ENCODE measurements at places on chromosomes 5 and 9. TPM values are rescaled to one million over a fixed set of nuclear protein-coding genes. Genes with fewer than 3 reads are reported as not detected.

DNA sequence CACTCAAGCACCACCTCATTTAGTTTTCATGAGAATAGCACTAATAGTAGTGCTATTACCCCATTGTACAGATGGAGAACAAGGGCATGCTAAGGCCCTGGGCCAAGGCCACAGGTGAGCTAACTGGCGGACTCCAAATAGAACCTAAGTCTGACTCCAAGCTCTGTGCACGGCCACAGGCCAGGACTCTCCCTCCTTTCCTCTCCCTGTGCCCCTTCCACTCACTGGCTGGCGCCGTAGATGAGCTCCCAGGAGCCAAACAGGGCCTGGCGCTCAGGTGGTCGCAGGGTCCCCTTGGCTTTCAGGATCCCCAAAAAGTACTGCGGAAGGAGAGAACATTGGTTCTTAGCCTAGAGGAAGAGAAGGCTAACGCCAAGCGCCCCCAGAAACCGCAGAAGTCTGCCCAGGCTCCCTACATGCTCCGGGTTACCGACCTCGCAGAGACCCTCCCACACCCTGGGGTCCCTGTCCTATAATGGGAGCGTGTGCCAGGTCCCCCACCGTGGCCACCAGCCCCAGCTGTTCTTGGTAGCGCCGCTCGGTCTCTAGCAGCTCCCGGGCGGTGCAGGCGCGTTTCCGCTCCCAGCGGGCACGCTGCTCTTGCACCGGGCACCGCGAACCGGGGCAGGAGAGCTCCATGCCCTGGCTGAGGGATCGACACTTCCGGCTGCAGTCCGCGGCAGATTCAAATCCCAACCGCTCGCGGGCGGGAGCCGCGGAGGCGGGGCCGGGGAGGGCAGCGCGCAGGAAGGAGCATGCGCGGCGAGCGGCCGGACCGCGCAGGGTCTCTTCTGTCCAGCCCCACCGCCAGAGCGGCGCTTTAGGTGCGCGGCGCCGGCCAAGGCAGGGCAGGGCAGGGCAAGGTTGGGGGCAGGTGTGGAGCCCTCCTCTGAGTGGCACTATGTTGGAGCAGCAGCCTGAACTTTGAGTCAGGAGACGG lies at the start of gene ARHGEF39:
Gene ARHGEF39, minus strand, starts transcription at position 665 of the 940 bp plus-strand sequence. Its CDS starts 26 bp downstream, at position 639.
- DNase-seq = peak; percentile 85

PCDHA12 gene
- total RNA-seq = 22.8 TPM

DNA sequence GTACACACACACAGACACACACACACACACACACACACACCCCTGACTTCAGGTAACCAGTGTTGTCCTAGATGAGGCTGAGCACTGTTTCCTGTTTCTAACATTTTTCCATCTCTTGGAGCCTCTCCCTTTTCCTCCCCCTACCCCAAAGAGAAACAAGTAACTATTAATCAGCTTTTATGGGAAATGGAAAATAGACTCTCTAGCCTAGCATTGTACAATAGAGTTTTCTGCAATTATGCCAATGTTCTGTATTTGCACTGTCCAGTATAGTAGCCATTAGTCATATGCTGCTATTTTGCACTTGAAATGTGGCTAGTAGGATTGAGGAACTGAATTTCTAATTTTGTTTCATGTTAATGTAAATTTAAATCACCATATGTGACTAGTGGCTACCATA lies 33.1 kb downstream of the RAB3C start:
- no peak for DNase-seq

DNA sequence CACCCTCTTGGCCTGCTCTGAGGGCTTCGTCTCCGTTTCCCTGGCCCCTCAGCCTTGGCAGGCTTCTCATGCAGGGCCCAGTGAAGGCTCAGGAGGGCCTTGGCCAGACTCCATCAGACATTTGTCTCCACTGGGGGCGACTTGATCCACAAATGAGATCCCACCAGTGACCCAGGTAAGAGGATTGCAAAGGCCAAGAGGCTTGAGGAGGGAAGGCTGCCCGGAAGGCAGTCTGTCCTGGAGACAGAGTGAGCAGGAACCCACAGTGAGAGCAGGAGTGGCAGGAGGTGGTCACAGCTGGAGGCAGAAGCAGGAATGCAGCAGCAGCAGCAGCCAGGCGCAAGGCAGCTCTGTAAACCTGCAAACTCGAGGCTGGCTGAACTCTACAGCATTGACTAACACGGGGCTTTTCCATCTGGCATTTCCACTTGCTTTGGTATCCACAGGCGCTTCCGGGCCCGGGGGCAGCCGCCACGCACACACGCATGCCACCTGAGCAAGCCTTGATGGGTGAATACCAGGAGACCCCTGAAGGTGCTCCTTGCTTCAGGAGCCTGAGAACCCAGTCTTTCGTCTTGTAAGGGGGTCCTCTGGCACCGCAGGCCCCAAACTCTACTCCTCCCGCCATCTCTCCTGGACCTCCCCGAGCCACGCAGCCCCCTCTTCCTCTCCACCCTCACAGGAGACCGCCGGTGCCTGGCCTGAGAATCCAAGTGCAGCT lies 14.7 kb downstream of the MGAT1 start:
- no peak for DNase-seq

DNA sequence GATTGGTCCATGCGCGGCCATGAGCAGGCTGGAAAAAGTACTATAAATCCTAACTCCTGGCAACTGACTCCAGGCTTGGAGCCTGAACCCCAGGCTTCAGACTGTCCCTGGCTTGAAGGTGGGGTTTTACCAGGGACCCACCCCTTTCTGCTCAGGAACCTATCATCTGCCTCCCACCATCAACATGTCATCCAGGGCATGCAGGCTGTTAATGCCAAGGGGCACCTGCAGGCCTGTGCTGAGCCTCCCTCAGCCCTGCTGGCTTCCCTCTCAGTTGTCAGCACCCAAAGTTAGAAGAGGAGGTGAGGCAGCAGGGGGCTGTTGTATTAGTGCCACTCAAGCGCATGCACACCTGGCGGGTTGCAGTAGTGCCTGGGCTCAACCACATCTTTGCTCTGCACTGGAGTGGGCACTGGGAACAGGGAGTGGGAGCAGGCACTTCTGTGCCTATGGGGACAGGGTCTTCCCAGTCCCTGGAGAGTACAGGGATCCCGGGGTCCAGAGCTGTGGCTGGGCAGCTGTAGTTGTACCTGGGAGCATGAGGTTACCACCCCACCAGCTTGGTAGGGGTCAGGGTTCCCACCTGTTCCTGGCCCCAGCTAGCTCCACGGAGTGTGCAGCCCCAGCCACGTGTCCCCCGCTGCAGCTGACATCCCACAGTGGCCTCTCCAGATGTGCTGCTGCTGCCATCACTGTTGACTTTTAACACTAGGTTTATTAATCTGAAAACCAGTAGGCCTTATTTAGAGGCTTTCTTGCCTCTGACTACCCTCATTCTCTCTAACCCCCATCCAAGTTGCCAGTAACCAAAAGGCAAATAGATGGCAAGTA lies 306.2 kb upstream of the RIOK2 start:
- DNase-seq = no peak

TERT gene
- 0.33 TPM for total RNA-seq
